ENCODE measurements at places on chromosomes 5 and 9. TPM values are rescaled to one million over a fixed set of nuclear protein-coding genes. Genes with fewer than 3 reads are reported as not detected.

The CDH9 gene
- polyA plus RNA-seq = not detected

The IL33 gene
- not detected for polyA plus RNA-seq

The CERT1 gene
- 6.0 TPM for polyA plus RNA-seq

DNA sequence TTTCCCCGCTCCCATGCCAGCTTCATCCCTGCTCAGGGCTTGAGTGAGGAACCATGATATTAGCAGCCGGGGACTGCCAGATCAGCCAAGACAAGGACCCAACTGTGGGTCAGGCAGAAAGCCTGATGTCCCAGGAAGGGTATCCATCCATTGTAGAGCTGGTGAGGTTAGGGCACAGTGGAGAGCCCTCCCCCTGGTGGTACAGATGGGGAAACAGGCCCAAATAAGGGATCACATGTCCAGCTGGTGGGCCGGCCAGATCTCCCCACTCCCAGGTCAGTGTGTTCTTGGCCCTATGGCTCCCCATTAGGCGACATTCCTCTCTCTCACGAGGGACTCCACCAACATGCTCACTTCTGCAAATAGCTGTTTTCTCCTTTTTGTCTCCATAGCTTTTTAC, 9.0 kb downstream of the CDX1 start:
- peak; percentile 25 for DNase-seq

DNA sequence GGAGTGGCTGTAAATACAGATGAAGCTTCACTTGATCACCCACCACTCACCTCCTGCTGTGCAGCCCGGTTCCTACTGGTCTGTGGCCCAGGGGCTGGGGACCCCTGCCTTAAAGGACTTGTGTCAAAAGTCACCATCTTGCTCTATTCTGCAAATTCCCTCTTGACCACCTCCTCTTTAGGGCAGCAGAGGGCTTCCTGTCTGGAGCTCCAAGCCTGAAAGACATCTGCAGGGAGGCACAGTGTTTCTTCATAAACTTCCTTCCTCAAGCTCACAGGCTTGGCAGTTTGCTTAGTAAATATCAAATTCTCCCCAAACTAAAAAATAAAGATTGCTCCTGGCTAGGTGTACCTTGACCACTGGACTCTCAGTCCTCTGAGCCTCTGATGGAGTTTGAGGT, 104.4 kb downstream of the FRMD3 start:
- no peak for DNase-seq

- no peak for DNase-seq
Observed at GRCh38 chr5:68049053-68049713, 166.4 kb upstream of the PIK3R1 start.

DNA sequence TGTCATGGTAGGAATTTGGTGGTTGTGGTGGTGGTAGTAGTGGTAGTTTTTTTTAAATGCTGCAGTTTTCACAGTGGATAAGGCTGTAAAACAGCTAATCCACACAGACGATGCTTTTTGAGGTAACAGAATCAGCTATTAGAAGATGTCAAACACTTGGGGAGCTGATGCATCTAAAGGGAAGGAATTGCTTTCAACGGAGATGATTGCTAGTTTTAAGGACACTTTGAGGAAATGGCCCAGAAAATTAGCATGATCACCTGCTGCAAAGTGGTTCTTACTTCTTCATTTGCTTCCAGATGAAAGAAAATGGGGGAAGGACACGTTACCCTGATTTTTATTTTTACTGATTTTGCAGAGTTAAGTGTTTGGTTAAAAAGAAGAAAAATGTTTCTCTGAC, 178.2 kb upstream of the ATP10B start:
- no peak for DNase-seq

Measured in IMR-90 (cell line).